ENCODE measurements at places on chromosomes 3 and 15.

DNA sequence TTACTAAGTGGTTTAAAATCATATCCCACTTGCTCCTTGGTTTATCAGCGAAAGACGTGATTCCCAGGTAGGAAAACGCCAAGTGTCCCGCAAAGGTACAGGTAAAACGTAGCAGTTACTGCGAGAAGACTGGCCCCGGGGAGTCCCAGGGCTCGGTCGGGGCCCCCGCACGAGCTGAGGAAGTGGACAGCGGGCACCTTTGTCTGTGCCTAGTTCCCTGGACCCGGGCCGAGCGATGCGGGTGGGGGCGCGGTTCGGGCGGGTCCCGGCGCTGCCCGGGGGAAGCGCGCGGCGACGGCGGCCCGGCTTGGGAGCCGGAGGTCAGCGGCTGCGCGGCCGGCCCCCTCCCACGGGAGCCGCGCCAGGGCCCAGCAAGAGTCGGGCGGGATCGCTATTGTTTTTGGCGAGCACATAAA lies 864 bp upstream of the NEO1 start:
- DNase-seq: no peak

DNA sequence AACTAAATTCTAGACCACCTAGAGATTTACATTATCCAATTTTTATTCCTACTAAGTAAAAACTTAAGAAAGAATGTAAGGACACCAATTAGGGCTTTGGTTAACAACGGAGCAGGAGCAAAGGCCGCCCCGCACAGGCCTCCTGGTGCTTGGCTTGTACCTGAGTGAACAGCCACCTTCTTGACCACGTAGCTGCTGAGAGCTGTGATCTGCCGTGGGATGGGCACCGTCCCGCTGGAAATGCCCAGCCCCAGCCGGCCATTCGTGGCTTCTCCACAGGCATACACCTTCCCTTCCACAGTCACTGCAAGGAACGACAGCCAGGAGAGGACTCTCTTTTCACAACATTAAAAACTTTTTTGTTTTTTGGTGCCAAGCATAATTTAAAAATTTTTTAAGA lies 79.6 kb upstream of the OCA2 start:
- no peak for DNase-seq

DNA sequence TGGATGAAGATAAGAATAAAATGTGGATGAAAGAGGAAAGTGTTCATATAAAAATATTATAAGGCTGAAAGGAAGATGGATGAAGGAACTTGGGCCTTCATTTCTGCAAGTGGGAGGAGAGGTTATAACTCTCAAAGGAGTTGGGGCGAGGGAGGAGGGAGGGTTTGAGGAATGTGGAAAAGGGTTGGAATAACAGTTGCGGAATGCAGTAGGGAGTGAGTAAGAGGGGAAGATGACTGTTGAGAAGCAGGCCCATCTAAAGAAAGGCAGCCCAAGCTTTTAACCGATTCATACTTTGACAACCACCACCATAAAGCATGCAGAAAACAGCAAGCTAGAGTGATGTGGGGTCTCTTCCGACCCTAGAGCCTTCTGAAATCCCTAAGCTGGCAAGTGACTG lies 8.3 kb upstream of the TM4SF4 start:
- DNase-seq: no peak

DNA sequence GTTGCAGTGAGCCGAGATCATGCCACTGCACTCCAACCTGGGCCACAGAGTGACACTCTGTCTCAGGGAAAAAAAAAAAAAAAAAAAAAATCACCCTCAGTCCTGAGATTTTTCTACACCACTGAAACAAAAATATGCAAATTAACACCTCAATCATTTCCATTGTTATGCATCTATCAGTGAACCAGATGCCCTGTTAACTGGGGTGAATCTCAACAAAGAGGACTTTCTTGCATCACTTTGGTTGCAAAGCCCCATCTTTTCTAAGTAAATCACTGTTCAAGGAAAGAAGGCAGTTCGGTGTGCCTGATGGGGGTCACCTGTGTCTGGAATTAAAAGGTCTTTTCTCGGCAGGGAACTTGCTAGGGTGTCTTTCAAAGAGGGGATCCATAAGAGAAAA lies 421.6 kb downstream of the EPHB1 start:
- DNase-seq: no peak

DNA sequence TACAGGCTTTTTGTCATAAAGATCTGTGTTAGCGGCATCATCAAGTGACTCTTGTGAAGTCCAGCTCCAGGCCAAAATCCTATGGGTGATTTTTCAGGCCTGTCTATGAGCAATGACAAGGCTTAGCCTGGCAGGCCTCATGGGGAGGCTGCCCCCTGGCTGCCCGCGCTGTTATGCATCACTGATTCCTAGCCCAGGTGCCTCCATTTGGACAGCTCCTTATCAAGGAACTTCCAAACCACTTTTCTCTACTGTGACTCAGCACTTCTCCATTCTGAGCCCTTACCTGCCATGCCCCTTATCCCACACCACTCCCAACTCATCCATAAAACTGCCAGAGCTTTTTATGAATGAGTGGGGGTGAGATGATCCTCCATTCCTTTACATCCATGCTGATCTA lies 91.5 kb upstream of the C3orf80 start:
- no peak for DNase-seq

DNA sequence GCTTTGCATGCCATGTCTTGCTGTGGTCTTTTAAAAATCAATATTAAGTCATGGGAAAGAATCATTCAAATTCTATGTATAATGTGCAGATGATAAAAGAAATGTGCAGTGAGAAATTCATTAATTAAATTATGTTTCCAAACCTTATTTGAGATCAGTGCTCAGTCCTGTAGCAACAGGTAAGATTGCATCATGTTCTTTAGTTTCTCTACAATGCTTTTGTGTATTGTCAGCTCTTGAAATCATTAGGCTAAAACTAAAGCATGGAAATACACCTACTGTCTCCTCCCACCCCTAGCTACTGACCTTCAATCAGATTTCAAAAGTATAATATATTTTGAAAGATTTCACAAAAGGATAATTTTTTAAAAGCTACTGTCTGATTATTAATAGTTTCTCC lies 612.7 kb downstream of the ROBO2 start:
- DNase-seq: no peak
